ENCODE measurements at places on chromosomes 6 and 20. TPM values are rescaled to one million over a fixed set of nuclear protein-coding genes. Genes with fewer than 3 reads are reported as not detected.
A peak's percentile ranks its signal among the peaks of the same experiment; 100 is the strongest.

EMILIN3 gene
- total RNA-seq, result 0.46 TPM

ZNF341 gene
- 2.8 TPM for total RNA-seq

HLA-DPB1 gene
- 2.9 TPM for total RNA-seq

HTR1E gene
- not detected for total RNA-seq

GRCh38 chr6:3929281-3929798 is 80.2 kb downstream of the FAM50B start:
- H3K4me1 ChIP-seq, result peaks cover 42% of the 10 kb centered on the region
- DNase-seq, result no peak

DNA sequence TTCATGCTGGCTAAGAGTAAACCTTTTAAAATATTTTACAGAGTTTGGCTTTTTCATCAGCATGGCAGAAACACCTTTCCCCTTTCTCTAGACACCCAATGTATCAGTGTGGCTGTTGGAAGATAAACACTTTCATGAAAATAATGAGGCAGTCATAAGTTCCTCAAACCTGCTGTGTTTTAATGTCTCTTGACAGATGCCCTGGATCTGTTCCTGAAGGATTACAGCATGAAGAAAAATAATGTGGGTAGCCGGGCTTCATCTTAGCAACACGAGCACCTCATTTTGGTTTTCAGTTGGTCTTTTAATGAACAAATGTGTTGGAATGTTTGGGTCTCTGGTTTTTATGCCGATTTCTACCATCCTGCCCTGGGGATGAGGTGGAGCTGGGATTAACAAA is 45.5 kb upstream of the UNC93A start:
- peaks cover 13% of the 10 kb centered on the region for H3K27me3 ChIP-seq
- H3K36me3 ChIP-seq, result no peaks in the 10 kb centered on the region
- DNase-seq, result no peak
- no peak overlapping the region for H3K4me3 ChIP-seq
- no peak overlapping the region for H3K27ac ChIP-seq
- H3K4me1 ChIP-seq, result no peaks in the 10 kb centered on the region

DNA sequence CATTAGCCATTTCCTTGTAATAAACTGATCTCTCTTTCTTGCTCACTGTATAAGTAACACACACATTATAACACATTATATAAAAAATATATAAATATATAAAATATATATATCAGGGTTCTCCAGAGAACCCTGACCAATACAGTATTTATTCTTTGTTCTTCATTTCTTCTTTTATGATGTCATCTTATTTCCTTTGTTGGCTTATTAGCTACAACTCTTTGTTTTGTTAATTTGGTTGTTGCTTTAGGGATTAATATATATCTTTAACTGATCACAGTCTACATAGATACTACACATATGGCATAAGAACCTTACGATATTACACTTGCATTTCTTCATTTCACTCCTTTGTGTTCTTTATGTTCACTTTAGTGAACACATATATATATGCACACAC is 14.7 kb upstream of the OPN5 start:
- H3K27me3 ChIP-seq, result no peaks in the 10 kb centered on the region
- no peak overlapping the region for H3K27ac ChIP-seq
- H3K36me3 ChIP-seq, result no peaks in the 10 kb centered on the region
- no peaks in the 10 kb centered on the region for H3K4me1 ChIP-seq

DNA sequence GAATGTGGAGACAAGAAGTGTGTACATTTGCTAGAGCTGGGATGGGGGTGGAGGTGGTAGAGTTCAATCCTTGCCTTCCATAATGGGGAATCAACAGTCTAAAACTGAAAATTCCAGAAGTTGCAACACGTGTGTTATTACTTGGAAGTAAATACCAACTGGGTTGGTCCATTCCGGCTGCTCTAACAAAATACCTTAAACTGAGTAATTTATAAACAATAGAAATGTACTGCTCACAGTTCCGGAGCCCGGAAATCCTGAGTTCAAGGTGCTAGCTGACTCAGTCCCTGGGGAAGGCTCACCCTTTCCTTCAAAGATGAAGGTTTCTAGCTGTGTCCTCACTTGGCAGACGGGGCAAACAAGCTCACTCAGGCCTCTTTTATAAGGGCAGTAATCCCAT is 59.0 kb downstream of the RIN2 start:
- H3K4me1 ChIP-seq, result peaks cover 51% of the 10 kb centered on the region
- no peaks in the 10 kb centered on the region for H3K36me3 ChIP-seq
- H3K27me3 ChIP-seq, result no peaks in the 10 kb centered on the region
- H3K27ac ChIP-seq, result peak overlapping the region; percentile 97

DNA sequence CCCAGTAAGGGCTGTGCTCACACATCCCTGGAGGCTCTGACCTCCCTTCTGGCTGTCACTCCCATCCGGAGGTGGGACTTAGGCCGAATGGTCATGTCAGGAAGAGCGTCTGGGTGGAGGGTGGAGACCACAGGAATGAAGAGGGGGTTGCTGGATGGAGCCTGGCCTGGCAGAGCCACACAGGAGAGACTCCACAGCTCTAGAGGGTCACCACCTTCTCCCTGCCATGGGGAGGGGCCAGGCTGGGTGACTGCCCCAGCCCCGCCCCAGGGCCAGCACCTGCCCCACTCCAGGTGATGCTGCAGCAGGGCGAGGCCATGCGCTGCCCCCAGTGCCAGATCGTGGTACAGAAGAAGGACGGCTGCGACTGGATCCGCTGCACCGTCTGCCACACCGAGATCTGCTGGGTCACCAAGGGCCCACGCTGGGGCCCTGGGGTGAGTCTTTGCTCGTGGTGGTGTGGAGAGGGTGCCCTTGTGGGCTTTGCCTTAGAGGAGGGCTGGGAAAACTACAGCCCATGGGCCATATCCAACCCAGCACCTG is 20.6 kb downstream of the RBCK1 start:
- no peaks in the 10 kb centered on the region for H3K27me3 ChIP-seq
- no peak overlapping the region for H3K27ac ChIP-seq
- no peak for DNase-seq
- peaks cover 12% of the 10 kb centered on the region for H3K36me3 ChIP-seq
- H3K4me3 ChIP-seq, result no peak overlapping the region

GRCh38 chr20:32458061-32458836 is 100.1 kb downstream of the ASXL1 start:
- peaks cover 7% of the 10 kb centered on the region for H3K36me3 ChIP-seq
- peaks cover 14% of the 10 kb centered on the region for H3K4me1 ChIP-seq
- DNase-seq, result no peak
- H3K27me3 ChIP-seq, result no peaks in the 10 kb centered on the region
- peak overlapping the region; percentile 73 for H3K27ac ChIP-seq
- H3K4me3 ChIP-seq, result peak overlapping the region; percentile 55

DNA sequence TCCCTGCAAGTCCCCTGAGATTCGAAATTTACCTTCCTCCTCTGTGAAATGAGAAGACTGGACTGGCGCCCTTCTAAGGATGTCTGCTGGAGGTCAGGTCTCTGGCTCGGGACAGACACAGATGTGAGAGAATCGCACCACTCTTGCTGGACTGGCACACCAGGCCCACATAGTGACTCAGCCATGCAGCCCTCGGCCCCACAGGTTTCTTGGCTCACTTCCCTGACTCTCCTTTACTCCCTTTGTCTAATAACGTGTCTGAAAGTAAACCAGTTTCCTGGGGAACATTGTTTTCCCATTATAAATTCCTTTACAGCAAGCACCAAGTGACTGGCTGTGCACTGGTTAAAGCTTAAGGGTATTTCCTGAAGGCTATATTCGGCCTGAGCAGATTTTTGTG is 106.7 kb upstream of the PLEKHG1 start:
- peak overlapping the region; percentile 15 for H3K27ac ChIP-seq
- DNase-seq, result no peak
- H3K4me1 ChIP-seq, result peaks cover 13% of the 10 kb centered on the region
- no peaks in the 10 kb centered on the region for H3K27me3 ChIP-seq

DNA sequence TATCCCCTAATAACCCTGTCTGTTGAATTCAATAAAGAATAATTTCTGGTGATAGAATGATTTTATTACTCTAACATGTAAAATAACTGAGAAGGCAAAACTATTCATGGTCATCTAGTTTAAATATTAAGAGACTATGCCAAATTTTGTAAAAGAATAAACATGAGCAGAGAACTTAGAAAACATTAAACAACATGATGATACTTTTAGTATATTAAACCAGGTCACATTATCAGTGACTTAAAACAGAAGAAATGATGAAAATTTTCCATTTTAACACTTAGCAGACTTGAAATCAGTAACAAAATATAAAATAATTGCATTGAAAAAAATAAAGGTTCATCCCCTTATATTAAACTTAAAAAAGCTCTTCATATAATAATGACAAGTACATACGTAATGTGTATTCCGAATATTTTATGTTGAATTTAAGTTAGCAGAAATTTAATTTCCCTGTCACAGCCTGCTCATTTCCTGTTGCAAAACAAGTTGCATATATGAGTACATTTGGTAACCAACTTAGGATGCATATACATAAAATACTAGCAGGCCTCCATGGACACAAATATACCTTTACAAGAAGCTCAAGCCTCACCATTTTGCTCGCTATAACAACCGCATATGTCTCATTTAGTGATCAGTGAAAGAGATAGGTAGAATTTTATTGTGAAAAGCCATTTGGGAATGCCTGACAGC is 40.6 kb downstream of the DTNBP1 start:
- no peaks in the 10 kb centered on the region for H3K27me3 ChIP-seq
- DNase-seq, result no peak
- H3K4me3 ChIP-seq, result no peak overlapping the region
- H3K27ac ChIP-seq, result no peak overlapping the region
- peaks cover 16% of the 10 kb centered on the region for H3K4me1 ChIP-seq

DNA sequence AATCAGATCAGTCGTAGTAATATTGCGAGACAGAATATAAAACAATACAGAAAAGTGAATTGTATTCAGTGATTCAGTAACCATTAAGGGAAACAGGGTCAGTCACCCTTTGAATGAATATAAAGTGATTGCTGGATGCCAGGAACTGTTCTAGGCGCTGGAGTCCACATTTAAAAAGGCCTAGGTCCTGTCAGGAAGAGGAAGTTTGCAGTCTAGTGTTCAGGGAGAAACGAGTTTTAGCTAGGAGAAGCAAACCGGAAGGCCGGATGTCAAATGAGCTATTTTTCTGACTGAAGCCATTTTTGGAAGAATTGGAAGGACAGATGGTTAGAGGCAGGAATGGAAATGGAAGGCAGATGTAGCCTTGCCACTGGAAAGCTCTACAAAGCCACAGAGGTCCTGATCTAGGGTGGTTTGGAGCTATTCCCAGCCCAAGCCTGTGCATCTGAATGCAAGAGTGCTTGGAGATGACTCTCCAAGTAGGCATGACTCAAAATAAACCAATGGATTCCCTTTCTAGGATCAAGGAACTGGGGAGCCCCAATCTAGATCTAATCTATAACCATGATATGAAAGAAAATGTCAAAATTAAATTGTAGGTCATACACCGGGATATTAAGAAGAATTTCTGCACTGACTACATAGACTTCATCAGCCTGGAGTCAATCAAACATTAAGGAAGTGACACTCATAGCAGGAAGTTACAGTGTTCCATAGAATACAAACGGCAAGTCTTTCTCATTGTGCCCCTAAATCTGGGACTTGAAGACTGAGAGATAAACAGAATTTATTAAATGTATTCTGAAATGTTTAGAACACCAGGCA is 36.8 kb upstream of the CDKAL1 start:
- H3K27ac ChIP-seq, result no peak overlapping the region
- H3K27me3 ChIP-seq, result no peaks in the 10 kb centered on the region
- DNase-seq, result no peak
- no peak overlapping the region for H3K4me3 ChIP-seq

- H3K36me3 ChIP-seq, result peaks cover 10% of the 10 kb centered on the region
- no peak overlapping the region for H3K27ac ChIP-seq
Observed at GRCh38 chr6:130047088-130047995, 29.0 kb downstream of the L3MBTL3 start.

- H3K27ac ChIP-seq, result no peak overlapping the region
- no peak for DNase-seq
- no peaks in the 10 kb centered on the region for H3K4me1 ChIP-seq
- no peaks in the 10 kb centered on the region for H3K36me3 ChIP-seq
- no peaks in the 10 kb centered on the region for H3K27me3 ChIP-seq
- no peak overlapping the region for H3K4me3 ChIP-seq
Observed at GRCh38 chr20:26295006-26295405, 598.4 kb upstream of the ZNF337 start.

DNA sequence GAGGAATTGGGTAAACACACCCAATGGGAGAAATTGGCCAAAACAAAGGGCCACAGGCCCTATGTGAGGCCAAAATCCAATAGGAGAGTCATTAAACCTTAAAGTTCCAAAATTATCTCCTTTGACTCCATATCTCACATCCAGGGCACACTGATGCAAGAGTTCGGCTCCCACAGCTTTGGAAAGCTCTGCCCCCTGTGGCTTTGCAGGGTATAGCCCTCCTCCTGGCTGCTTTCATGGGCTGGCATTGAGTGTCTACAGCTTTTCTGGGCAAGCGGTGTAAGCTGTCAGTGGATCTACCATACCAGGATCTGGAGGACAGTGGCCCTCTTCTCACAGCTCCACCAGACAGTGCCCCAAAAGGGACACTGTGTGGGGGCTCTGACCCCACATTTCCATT is 160.5 kb downstream of the ADGRG6 start:
- H3K27ac ChIP-seq, result no peak overlapping the region
- no peaks in the 10 kb centered on the region for H3K36me3 ChIP-seq
- no peaks in the 10 kb centered on the region for H3K27me3 ChIP-seq
- no peak for DNase-seq
- H3K4me1 ChIP-seq, result peaks cover 6% of the 10 kb centered on the region

- H3K27ac ChIP-seq, result no peak overlapping the region
- H3K36me3 ChIP-seq, result no peaks in the 10 kb centered on the region
- DNase-seq, result no peak
Observed at GRCh38 chr20:51579137-51579536, 36.6 kb upstream of the NFATC2 start.

- no peak overlapping the region for H3K4me3 ChIP-seq
- no peak overlapping the region for H3K27ac ChIP-seq
- H3K4me1 ChIP-seq, result no peaks in the 10 kb centered on the region
- H3K27me3 ChIP-seq, result peaks cover 4% of the 10 kb centered on the region
- no peak for DNase-seq
- H3K36me3 ChIP-seq, result no peaks in the 10 kb centered on the region
Observed at GRCh38 chr6:117138425-117138824, 126.9 kb upstream of the VGLL2 start.

- no peaks in the 10 kb centered on the region for H3K27me3 ChIP-seq
- H3K36me3 ChIP-seq, result no peaks in the 10 kb centered on the region
- no peak overlapping the region for H3K4me3 ChIP-seq
- peaks cover 27% of the 10 kb centered on the region for H3K4me1 ChIP-seq
- DNase-seq, result no peak
Observed at GRCh38 chr6:153170511-153170910, 39.4 kb upstream of the RGS17 start.

DNA sequence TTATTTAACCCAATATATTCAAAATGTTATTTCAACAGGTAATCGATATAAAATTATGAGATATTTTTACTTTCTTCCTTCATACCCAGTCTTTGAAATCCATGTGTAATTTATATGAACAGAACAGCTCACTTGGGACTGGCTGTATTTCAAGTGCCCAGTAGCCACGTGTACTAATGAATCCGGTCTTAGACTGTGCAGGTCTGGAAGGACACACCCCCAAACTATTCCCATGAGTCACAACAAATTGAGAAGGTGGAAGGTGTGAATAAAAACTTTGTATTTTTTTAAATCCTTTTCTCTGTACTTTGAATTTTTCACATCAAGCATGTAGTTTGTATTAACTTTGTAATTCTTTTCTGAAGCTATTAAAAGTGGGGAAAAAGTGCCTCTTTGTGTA is 2.8 kb downstream of the UNC5CL start:
- peaks cover 9% of the 10 kb centered on the region for H3K4me1 ChIP-seq
- no peak overlapping the region for H3K27ac ChIP-seq
- DNase-seq, result no peak
- peaks cover 17% of the 10 kb centered on the region for H3K27me3 ChIP-seq
- no peak overlapping the region for H3K4me3 ChIP-seq

- no peaks in the 10 kb centered on the region for H3K36me3 ChIP-seq
- no peaks in the 10 kb centered on the region for H3K27me3 ChIP-seq
- H3K4me3 ChIP-seq, result no peak overlapping the region
- no peak for DNase-seq
Observed at GRCh38 chr6:133130863-133131262, 110.3 kb upstream of the EYA4 start.

Measured in chondrocyte (in vitro differentiated cells).